ENCODE measurements at places on chromosomes 4 and X.

- DNase-seq, result no peak
Observed at GRCh38 chr4:40572692-40573310, 56.9 kb downstream of the RBM47 start.

DNA sequence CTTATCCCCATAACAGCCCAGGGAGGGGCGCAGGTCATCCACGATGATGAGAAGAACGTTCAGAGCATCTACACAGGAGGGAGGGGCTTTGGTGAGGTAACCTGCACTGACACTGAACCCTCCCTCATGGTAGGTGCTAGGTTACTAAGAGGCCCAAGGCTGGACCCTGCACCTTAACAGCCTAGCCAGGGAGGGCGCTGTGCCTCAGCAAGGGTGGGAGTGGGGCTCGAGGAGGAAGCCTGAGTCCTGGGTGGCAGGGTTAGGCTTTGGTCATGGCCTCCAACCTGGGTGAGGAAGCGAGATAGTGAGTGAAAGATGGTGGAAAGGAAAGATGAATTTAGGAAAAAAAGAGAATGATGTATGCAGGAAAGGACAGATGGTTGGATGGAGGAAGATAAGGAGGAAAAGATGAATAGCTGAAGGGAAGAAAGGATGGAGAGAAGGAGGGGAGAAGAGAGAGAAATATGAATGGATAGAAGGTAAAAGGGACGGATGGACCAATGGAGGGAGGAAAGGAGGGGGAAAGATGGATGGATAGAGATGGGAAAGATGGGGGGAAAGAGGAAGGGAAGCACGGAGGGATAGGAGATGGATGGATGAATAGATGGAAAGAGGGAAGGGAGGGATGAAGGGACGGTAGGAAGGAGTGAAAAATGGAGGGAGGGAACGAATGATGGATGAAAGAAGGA, 736 bp downstream of the IDS start:
- DNase-seq, result peak; percentile 55

GRCh38 chr4:87679449-87680169, 29.5 kb downstream of the DMP1 start:
- DNase-seq, result peak; percentile 35

DNA sequence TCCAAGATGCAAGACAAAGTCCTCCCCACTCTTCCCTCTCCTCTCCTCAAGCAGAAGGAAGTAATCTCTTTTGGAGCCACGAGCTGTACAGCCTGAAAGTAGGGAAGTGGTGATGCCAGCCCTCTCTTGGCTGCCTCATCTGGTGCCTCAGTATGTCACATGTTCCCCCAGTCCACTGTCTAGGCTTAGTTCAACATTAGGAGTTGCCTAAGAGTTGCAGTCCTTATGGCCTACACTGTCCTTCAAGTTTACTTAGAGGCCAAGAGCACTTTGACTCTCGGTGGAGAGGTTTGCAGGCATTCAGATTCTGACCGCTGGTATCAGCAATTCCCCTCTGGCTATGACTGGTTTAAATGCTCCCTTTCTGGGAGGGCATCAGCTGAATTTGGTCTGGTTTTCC, 735.6 kb downstream of the GLUD2 start:
- no peak for DNase-seq

DNA sequence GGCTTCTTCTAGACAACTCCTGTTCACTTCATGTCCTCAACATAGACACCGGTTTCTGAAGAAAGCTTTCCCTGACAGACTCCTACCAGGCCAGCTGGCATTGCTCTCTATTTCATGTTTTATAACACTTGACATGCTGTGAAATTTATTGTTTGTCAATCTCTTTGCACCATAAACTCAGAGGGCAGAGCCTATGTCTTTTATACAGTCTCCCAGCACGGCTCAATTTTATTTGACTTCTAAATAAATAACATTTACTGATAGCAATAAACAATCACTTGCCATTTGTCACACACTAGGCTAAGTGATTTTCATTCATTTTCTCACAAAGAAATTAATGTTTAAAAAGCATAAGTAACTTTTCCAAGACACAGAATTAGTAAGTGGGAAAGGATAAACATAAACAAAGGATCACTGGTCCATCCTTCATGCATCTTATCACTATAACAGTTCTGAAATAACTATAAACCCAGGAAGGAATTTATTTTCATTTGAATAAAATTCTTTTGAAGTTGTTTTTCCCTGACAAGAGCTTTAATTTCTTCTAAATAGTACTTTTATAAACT, 577.6 kb downstream of the TECRL start:
- no peak for DNase-seq

GRCh38 chr4:158327525-158327924, 117.2 kb downstream of the TMEM144 start:
- DNase-seq, result no peak

DNA sequence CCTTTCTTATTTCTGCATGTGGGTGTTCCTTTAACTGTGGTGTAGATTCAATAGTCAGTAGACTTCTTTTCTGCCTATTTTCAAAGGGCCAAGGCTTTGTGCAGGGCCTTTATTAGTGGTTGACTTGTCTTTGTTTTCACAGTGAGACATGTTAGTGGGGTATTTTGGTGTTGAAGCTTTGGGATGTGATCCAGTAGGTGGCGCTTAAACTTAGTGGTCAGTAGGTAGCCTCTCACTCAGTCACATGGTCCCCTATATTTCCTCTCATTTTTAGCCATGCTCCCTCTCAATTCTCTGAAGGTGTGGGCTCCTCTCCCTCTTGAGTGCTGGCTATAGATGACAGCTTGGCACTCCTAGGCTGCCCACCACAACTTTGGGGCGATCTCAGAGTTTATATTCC, 23.4 kb upstream of the SLC10A7 start:
- peak; percentile 22 for DNase-seq

- no peak for DNase-seq
Observed at GRCh38 chr4:164526933-164527583, 226.9 kb upstream of the SMIM31 start.

- no peak for DNase-seq
Observed at GRCh38 chrX:13164611-13165010, 120.2 kb upstream of the FAM9C start.

GRCh38 chr4:77635876-77636275, 30.3 kb downstream of the CXCL13 start:
- DNase-seq, result no peak

DNA sequence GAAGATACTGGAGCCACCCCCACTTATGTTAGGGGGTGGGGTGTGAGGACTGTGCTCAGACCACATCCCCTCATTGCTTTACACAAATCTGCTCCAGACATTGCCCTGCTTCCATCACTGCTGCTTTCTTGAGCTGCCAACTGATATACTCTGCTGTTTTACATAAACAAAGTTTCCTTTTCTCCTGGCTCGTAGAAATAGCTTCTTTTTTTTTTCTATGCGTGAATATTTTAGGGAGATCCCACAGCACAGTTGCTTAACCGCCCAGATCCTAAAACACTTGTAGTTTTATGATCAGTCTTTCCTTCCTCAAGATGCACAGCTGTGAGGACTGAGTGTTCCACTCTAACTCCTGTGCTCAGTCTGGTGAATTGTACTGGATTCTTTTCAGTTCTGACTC, 768.4 kb downstream of the PCDH18 start:
- no peak for DNase-seq

- no peak for DNase-seq
Observed at GRCh38 chr4:71268166-71268565, 70.7 kb upstream of the SLC4A4 start.

GRCh38 chrX:28177202-28177601, 196.0 kb upstream of the DCAF8L1 start:
- no peak for DNase-seq

- no peak for DNase-seq
Observed at GRCh38 chrX:1535241-1536041, 1.5 kb downstream of the P2RY8 start.

DNA sequence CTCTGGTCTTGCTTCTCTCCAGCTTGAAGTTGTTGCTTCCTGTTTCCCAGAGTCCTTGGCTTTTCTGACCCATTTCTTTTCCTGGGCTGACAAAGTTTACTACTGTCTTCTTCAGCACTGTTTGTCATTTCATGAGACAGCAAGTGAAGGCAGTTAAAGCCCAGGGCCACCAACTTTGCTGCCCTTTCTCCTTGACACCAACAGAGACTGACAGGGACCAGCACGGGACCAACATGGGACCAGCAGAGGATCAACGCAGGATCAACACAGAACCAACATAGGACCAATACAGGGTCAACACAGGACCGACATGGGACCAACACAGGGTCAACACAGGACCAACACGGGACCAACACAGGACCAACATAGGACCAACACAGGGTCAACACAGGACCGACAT, 34.9 kb downstream of the RNF212 start:
- no peak for DNase-seq

DNA sequence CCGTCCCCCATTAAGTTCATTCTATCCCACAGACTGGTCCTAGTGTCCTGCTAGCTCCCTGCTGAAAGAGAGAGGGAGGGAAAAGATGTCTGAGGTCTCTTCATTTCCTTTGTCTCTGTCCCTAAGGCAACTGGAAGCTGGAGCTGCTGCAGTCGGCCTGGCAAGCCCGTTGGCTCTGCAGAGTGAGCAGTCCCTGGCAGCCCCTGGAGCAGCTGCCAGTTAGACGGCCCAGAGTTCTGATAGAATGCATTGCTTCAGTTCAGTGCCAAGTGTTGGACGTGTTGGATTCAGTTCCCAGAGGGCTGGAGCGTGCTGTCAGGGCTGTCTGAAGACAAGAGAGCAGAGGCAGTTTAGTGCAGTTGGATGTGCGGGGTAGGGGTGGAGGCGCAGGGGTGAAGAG, 975 bp downstream of the KCNE5 start:
- DNase-seq, result no peak

- DNase-seq, result no peak
Observed at GRCh38 chr4:89298155-89298554, 9.4 kb downstream of the GPRIN3 start.

DNA sequence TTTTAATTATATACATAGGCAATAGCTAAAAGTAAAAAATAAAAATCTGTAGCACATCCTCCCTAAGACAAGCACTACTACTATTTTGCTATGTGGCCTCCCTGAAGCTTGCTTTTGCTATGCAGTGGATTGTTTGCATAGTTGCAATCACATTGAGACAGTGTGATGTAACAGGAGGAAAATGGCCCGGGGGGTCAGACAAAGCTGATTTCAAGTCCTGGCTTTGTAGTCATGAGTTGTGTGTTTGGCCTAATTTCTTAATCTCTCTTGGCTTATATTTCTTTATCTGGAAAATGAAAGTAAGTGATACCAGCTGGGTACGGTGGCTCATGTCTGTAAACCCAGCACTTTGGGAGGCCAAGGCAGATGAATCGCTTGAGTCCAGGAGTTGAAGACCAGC, 166.6 kb downstream of the LHFPL1 start:
- DNase-seq, result no peak

DNA sequence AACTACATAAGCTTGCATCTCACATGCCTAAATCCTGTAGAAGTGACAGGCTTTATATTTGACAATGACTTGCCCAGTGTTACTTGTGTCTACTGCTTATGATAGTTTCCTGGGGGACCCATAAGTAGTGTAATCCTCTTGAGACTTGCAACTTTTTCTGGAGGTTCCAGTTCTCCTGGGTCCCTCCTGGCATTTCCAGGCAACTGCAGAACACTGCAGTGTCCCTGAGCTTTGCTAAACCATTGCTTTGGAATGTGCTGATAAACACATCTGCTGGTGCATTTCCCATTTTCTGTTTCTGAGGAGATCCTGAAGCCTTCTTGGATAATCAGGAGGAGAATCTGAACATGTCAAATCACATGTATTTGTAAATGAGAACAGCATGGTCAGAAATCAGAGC, 82.0 kb downstream of the ANOS1 start:
- DNase-seq, result no peak

DNA sequence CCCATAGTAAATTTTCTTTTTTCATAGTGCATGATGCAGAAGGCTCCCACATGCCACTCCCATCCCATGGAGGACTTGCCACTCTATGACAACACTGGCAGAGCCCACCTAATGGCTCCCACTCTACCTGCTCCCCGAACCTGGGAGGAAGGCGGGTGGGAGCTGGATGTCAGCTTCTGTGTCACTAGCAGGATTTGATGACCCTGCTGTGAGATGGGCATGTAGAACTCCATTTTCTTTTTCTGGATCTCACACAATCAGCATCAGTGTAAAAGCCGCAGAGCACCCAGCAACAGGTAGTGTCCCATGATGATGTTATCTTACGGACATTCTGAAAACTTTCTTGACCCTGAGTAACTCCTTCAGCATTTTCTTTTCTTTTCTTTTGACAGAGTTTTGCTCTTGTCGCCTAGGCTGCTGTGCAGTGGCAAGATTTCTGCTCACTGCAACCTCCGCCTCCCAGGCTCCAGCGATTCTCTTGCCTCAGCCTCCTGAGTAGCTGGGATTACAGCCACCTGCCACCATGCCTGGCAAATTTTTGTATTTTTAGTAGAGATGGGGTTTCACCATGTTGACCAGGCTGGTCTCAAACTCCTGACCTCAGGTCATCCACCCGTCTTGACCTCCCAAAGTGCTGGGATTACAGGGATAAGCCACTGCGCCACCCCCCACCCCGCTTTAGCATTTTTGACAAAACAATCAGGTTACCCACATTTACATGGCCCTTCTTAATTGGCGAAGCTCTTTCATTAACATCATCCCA, 15.0 kb upstream of the ADH1A start:
- DNase-seq, result no peak

- no peak for DNase-seq
Observed at GRCh38 chr4:24858550-24858949, 54.3 kb downstream of the CCDC149 start.

DNA sequence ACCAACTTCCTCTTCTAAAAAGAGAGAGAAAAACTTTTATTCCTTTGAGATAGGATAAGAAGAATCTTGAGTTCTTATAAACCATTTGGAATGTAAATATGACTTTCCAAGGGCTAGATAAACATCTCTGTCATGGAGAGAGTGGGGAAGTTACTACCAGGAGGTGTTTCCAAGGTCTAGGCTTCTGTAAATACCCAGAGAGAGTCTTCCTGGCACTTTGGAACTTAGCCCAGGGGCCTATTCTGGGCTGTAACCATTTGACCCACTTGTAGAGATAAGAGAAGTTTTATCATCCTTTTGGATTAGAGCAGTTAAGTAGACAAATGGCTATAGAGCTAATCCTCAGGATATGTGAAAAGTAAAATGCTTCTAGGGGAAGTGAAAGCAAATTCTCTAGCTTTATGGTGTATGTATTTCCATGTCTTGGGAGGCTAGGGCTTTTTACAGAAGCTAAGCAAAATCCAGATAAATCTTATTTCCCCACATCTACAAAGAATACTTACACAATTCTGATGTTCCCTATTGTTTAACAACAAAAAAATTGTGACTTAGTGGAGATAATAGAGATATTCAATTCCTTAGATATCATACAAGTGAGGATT, 51.1 kb downstream of the MCUB start:
- peak; percentile 8 for DNase-seq

DNA sequence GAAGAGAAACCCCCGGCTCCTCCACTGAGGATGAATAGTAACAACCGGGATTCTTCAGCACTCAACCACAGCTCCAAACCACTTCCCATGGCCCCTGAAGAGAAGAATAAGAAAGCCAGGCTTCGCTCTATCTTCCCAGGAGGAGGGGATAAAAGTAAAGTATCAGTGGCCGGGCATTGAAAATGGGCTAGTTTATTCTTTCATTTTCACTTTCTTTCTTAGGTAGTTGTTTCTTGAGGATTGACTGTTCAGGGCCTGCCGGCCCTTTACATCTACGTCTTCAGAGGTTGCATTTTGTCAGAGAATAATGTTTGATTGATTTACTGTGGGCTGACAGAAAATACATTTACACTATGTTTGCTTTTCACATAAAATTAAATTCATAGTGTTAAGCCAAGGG, 27.1 kb downstream of the PAK3 start:
- no peak for DNase-seq

- DNase-seq, result no peak
Observed at GRCh38 chr4:8362483-8362882, 78.0 kb downstream of the ACOX3 start.

Measured in erythroblast (primary cell).